ENCODE measurements at places on chromosomes 13 and 19.

DNA sequence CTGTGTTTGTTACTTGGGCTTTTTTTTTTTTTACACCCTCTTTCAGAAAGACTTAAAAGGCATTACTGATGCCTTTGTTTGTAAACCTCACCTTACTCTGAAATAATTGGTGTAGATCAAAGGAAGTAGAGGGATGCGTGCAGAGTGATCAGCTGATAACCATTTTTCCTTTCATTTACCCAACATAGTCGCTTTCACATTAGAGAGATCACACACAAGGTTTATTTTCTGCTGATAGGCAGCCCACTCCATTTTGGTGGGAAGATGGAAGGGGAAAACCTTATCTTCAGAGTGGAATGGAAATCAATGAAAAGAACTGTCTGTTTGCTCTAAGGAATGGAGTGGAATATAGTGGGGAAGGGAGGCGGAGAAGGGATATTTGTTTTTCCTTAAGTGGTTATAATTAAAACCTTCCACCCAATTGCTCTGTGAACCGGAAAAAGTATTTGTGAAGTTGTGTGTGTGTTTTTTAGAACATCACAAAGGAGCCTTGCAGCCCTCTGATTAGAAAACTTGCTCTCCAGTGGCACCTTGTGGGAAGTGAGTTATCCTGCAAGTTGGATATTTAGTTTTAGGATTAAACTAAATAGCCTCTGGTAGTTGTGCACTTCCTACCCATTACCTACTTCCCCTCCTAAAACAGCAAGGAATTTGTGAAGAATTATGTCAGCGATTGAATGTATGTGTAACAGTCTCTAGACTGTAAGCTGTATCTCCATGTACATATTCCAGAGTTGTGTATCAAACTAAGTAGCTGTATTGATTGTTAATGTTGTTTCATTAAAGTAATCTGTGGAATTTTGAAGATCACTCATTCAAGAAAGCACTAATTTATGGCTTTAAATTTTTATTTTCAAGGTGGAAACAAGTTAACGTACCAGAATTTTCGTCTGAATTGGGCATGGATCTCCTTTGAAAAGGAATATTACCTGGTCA lies 76.8 kb downstream of the FREM2 start:
- no peak for DNase-seq

- no peak for DNase-seq
Measured at GRCh38 chr13:59674616-59675015, 489.1 kb downstream of the DIAPH3 start.

DNA sequence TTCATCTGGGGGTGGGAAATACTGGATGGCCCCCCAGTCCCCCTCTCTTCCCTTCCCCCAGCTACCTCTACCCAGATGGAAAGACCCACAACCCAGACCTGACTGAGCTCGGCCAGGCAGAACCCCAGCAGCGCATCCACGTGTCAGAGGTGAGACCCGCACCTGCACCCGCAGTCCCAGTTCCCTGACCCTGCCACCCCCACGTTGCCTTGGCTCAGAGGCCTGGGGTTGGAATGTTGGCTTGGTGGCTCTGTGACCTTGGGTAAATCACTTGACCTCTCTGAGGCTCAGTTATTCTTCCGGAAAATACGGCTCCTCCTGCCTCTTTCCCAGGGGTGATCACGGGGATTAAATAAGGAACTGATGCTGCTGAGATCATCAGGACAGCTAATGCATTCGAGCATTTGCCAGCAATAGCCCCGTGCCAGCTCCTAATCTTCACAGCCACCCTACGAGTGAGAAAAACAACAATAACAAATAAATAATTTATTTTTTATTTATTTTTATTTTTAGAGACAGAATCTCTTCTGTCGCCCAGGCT lies 12.3 kb downstream of the CBLC start:
- no peak for DNase-seq

DNA sequence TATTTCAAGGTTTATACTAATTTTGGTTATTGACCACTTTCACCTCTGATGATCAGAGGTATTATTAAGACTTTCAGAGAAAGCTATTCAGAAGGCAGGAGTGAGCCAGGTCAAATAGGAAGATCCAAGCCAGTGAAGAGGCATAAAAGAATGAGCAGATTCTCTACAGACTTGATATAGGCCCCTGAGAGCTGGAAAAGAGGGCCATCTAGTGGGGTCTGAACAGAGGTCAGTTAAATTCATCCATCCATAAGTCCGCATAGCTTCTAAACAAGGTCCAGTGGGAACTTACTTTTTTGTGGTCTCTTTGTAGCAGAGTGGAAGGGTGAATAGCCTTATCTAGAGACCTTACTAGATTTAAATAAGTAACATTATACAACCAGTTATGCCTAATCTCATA lies 126.6 kb upstream of the UFM1 start:
- DNase-seq, result no peak

- no peak for DNase-seq
Measured at GRCh38 chr19:30621326-30621920, 249.2 kb downstream of the ZNF536 start.

DNA sequence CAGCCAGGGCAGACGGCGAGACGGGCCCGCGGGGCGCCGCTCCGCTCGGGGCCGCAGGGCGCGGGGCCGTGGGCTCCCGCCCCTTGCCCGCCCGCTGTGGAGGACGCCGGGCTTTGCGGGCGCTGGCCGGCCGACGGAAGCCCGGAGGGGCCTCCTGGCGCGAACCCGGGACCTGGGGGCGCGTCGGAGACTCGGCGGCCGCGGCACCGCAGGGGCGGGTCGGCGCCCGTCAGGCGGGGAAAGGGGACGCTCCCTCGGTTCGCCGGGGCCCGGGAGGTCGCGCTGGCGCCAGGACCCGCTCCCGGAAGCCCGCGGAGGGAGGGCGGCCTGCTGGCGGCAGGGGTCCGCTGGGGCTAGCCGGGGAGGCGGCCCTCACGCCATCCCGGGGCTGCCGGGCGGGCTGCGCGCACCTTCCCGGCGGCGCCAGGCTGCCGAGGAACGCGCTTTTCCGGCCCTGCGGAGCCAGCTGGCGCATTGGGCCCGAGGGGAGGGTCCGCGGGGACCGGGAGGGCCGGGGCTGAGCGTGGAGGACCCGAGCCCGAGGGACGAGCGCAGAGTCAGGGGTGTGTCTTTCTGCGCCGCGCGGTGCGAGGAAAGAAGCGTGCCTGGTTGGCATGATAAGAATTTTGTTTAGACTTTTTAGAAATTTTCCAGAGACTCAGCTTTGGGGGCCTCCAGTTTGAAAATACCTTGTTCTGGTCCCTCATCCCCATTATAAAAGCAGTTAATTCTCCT lies 511 bp downstream of the GARRE1 start:
- no peak for DNase-seq

GRCh38 chr13:114339857-114340534 lies 25.7 kb downstream of the CHAMP1 start:
- DNase-seq, result peak; percentile 36

DNA sequence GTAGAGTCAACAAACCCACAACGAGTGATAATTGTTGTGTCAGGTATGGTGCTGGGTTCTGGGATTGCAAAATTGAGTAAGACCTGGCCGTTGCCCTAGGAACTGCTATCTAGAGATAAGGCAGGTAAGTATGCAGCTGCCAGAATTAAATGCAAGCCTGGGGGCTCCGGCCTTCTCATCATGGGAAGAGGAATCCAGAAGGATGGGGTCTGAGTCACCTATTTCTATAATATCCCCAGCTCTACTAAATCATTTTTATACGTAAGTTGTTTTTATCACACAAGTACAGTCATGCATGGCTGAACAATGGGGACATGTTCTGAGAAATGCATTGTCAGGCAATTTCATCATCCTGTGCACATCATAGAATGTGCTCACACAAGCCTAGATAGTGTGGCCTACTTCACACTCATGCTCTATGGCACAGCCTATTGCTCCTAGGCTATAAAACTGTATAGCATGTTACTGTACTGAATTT lies 203.0 kb downstream of the KLF5 start:
- no peak for DNase-seq

GRCh38 chr13:25069911-25070310 lies 26.0 kb upstream of the PABPC3 start:
- no peak for DNase-seq

DNA sequence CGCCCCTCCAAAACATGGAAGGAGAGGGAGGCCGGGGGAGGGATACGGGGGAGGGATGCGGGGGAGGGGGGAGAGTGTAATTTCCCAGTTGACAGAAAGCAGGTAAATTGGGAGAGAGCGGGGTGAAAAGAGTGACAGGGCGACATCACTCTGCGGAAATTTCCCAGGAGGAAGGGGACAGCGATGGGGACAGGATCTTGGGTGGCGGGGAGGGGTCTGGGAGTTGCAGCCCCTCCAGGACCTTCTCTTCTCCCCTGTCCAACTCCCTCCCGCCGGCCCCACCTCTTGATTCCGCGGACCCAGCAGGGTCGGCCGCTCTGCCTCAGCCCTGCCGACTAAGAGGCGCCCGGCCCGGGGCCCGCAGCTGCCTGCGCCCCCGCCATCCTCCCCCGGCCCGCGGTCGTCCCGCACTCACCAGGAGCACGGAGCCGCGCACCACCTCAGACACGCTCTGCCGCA lies 108.0 kb upstream of the DOCK9 start:
- no peak for DNase-seq

DNA sequence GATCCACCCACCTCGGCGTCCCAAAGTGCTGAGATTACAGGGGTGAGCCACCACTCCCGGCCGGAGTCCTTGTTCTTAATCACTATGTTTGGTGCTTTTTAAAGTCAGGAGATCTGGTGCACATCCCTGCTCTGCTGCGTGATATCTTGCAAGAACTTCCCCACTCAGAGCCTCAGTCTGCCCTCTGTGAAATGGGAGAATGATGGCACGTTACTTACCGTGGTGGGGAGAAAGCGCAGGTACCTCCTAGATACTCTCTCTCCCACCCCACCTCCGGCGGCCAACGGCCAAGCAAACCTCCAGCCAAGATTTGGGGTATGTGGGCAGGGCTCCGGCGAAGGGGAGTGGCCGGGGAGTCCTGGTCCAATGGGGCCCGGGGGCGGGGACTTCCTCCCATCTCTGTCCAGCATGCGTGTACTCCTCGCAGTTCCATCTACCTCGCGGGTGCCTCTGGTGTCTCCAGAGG lies at the start of gene RYR1:
TSS of gene RYR1 (plus strand) at position 424 of the 466 bp plus-strand sequence. CDS start 139 bp downstream, outside the sequence.
- no peak for DNase-seq

DNA sequence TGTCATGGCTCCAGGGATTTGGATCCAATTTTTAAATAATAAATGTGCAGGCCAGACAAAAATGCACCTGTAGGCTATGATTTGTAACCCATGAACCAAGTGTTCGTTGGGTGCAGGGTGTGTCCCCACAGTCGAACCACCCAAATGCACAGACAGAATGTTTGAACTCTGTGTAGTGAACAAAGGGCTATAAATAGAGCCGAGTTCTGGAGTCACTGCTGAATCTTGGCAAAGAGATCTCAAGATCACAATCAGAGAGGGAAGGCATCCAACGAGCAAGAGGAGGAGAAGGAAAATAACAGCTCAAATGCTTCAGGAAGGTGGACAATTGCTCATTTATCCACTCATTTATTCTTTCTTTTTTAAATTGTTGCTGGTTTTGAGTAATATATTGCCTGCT lies 547.9 kb downstream of the FGF9 start:
- no peak for DNase-seq

GRCh38 chr13:110126391-110126961 lies 180.5 kb downstream of the COL4A1 start:
- peak; percentile 90 for DNase-seq

DNA sequence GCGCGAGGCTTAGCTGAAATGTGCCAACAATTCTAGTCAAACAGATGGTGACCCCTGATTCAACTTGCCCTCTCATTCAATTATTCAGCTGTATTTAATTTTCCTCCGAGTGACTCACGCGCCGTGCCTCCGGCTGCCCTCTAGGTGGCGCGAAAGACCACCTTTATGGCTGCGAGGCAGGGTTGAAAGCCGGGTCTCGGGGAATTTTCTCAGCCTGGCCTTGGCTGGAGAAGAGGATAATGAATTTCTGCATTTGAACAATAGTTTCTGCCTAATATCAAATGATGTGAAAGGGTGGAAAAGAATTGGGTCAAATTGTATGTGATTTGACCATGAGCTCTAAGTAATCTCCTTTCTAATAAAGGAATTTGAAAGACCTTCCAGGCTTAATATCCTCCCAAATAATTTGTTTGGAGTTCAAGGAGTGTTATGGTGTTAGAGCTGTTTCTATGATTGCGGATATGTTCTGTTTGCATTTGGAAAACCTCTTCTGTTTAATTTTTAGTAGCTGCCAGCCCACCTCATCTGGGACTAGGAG lies 310.9 kb downstream of the ZNF536 start:
- peak; percentile 26 for DNase-seq

DNA sequence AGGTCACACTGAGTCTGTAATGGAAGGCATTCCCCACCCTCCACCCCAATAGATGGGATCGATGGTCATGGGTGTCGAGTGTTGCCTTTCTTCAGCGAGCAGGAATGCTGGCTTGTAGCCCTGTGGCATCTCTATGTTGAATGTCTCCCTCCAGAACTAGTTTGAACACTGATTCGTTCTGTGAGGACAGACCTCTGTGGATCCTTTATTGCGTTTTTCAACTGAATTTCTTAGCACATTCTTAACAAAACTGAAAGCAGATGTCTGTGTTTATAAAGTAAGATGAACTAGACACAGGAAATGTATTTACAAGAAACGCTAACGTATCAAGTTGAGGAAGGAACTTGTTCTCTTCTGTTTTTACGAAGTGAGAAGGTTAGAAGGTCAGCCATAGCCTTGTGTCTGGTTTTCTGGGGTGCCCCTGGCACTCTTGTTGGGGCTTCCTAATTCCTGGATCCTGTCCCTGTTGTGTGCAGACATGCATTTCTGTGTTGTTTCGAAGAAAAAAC lies 36.8 kb upstream of the TM9SF2 start:
- no peak for DNase-seq

GRCh38 chr19:9936326-9937000 lies at the start of gene OLFM2:
Gene OLFM2, minus strand, starts transcription at chr19:9936515. Its CDS starts 149 bp downstream, at chr19:9936366.
- no peak for DNase-seq

DNA sequence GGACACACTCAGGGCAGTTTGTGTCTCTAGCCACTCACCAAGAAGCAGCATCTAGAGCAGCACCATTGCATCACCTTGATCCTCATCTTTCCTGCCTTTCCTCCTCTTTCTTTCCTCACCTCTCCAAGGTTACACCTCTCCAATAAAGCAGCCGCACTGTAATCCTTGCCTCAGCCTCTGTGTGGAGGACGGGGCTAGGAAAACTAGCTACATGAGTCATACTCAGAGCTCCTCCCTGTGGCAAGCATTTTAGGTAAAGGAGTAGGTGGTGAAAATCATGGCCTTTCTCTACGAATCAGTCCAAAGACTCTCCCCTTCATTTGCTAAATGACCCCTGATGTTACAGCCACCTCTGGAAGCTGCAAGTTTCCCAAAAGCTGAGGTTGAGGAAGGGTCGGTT lies 108.9 kb downstream of the DNAJC15 start:
- DNase-seq, result no peak

- no peak for DNase-seq
Measured at GRCh38 chr13:44451651-44452050, 78.0 kb downstream of the SERP2 start.

- no peak for DNase-seq
Measured at GRCh38 chr13:66553391-66553790, 676.7 kb downstream of the PCDH9 start.

Data from RCC 7860 (cell line).